ENCODE measurements at places on chromosomes 6 and 20.

- DNase-seq, result no peak
Measured at GRCh38 chr6:118012944-118013343, 105.9 kb downstream of the SLC35F1 start.

- DNase-seq, result no peak
Measured at GRCh38 chr6:46898006-46898405, 23.7 kb downstream of the ADGRF5 start.

- DNase-seq, result no peak
Measured at GRCh38 chr6:39495640-39496039, 173.1 kb upstream of the KCNK16 start.

DNA sequence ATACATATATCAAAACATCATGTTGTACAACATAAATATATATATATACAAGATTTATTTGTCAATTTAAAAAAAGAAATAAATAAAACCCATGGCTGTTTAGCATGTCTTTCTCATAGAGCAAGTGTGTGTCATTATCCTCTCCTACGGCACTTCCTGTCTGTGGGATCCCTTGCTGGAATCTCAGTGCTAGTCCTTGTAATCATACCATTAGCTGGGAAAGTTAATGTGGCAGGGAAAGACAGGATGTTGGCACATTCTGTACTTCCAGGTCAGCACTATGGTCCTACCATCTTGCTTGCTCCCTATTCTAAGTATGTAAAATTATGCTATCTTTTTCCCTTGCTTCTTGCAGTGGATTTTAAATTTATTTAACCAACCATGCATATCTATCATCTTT, 9.5 kb upstream of the SLC17A3 start:
- no peak for DNase-seq

- DNase-seq, result no peak
Measured at GRCh38 chr20:63347081-63347741, 13.9 kb downstream of the CHRNA4 start.

- DNase-seq, result no peak
Measured at GRCh38 chr6:139943391-139943790, 568.9 kb upstream of the CITED2 start.

DNA sequence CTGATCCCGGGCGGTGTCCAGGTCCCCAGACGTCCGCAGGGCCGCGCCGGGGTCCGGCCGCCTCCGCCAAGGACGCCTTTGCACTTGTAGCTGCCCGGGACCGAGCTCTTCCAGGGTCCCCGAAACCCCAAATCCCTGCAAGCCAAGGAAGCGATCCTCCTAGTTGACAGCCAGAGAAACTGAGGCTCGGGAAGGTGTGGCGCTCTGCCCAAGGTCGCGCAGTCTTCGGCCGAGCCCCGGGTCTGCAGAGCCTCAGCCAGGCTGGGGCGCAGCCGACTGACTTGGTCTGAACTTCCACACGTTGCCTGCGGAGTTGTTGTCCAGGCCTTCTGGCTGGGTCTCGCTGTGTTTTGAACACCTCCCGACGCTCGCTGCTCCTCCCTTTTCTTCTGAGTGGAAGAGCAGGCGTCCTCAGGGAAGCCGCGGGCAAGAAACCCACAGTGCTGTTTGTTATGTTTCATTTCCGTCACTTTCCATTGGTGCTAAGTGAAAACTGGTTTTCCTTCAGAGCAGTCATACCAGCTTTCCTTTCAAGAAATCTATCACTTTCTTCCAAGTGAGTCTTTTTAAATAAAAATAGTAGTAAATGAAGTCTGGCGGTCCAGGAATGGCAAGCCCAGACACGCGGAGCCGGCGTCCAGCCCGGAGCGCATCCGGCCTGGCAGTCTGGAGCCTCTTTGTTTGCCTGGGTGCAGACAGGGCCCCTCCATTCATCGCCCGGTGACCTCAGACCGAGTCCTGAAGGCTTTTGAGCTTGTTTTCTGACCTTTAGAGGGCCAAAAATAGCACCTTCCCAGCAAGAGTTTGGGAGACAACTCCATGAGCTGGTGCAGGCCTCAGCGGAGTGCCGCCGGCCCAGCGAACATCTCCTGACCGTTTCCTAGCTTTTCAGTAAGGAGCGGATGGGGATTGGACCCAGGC, 698 bp downstream of the FAM210B start:
- peak; percentile 5 for DNase-seq

DNA sequence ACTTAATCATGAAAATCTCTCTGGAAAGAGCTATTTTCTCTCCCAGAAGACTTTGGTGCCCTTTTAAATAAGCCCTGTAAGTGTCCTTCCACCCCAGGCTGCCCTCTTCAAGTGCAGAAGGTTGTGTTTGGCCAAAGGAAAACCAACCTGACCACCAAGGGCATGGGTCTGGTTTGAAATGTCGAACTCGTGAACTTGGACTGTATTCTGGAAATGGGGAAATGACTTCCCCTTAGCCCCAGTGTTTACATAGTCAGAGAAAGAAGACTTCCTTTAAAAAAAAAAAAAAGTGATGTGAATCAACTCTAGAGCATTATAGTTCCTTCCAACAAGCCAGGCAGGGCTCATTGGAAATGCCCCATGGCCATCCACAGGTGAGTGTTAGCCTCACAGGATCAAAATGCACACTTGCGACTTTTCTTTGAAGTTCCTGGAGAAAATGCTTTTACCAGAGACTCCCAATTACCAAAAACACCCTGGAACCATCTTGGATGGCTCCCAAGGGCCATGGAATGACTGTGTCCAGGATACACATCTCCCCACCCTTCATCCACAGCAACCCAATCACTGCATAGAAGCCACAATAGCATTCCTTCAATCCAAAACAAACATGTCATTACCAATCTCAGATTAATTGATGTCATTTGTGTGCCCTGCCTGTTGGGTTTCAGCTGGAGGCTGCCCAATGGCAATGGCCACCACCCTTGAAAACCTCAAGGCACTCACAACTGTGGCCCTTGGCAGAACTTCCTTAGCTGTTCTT, 133.8 kb downstream of the CLIC5 start:
- DNase-seq, result no peak

GRCh38 chr6:124487623-124488431, 474.4 kb upstream of the RNF217 start:
- no peak for DNase-seq

- DNase-seq, result no peak
Measured at GRCh38 chr20:57808264-57809070, 98.7 kb upstream of the PMEPA1 start.

DNA sequence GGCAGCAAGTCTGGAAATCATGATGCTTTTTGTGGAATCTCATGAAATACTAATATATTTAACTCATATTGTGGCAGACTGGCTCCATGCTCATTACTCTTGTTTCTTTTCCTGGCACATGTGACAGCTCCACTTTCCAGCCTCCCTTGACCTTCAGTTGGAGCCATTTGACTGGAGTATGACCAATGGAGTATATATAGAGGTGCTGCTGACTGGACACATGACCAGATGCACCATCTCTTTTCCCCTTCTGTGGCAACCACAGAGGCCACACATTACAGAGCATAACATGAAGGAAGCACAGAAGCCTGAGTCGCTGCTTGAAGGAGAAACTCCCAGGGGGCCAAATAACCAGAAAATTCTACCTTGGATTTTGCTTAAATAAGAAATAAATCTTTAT, 77.4 kb downstream of the MKKS start:
- no peak for DNase-seq

DNA sequence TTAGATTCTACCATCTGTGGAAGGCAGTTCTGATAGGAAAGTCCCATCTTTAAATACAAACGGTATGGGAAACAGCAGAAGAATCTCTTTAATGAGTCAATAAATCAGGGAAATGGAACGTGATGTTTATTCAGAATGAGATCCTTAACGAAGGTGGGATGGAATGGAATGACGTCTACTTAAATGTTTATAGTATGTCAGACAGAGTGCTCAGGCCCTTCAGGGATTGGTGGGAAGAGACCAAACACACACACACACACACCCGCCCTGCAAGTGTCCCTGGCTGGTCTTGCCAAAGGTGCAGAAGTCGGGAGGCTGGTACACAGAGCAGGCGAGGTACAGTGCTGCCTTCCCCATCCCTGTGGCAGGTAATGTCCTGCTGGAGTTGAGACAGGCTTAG, 164.0 kb downstream of the FARS2 start:
- DNase-seq, result no peak

DNA sequence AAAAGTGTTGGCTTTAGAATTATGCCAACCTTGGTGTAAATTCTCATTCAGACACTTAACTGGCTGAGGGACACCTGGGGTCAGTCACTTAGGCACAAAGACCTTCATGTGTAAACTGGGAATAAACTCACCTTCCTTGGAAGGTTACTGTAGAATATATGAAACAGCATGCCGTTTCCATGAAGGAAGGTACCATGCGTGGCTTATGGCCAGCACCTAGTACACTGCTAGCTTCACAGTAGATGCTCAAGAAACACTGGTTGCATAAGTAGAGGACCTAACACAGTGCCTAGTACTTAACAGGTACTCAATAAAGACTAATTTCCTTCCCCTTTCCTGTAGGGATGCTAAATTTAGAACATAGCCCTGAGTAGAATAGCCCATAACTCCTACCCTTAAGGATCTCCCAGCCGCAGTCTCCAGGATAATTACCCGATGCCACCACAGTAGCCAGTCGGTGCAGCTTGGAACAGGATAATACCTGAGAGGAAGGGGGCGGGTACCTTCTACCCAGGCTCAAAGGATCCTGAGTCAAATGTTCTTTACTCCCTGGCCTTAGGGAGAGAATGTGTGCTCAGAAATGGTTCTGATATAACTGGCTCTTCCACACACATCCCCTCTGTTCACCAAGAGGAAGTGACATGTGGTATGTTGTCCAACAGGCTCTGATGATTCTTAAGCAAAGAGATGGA, 3.6 kb downstream of the BCL2L1 start:
- peak; percentile 4 for DNase-seq
